ENCODE measurements at places on chromosomes 1 and 21. TPM values are rescaled to one million over a fixed set of nuclear protein-coding genes. Genes with fewer than 3 reads are reported as not detected.

DNA sequence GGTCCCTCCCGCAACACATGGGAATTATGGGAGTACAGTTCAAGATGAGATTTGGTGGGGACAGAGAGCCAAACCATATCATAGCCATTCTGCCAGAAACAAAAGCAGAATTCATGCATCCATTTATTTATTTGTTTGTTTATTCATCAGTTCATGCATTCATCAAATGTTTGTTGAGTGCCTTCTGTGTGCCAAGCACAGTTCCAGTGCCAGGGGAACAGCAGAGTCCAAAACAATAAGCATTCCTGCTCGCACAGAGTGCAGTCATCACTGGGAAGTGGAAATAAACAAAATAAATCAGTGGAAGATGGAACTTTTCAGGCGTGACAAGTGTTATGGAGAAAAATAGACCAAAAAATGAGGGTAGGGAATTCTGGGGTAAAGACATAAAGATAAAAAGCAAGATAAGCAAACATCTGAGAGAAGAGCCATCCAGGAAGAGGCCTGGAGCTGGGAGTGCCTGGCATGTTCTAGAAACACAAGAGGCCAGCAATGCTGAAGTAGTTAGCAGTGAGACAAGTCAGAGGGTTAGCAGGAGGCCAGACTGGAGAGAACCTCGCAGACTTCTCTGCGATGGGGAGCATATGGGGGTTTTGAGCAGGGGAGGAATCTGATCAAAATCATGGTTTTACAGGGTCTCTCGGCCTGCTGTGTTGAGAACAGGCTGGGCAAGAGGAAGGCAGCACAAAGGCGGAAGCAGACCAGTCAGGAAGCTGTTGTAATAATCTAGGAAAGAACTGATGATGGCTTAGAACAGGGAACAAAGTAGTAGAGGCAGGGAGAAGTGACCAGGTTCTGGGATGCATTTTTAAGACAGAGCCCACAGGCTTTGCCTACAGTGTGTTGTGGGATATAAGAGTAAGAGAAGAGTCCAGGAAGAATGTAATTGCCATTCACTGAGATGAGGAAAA lies 113.2 kb downstream of the GLUL start:
- DNase-seq = no peak

DNA sequence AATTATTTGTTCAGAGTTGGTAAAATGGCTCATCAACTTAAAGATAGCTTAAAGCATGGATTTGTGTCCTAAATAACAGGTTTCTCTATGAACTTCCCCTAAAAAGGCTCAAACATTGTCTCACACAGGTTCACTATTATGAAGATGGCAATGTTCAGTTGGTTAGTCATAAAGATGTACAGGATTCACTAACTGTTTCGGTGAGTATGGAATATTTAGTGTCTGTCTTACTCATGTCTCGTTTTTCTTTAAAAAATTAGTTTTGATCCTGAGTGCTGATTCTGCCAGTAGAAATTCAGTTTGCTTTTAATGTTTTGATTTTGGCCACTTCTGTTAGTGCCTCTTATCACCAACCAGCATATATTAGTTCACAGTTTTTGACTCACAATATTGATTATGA lies 7.5 kb upstream of the MOV10 start:
- DNase-seq = no peak

- DNase-seq = no peak
These were observed 5.6 kb downstream of the RNF2 start for GRCh38 chr1:185050823-185051451.

The ERRFI1 gene
- total RNA-seq = 1.4 TPM

- DNase-seq = no peak
These were observed 48.3 kb downstream of the LRRC8C start for GRCh38 chr1:89681045-89681729.

GRCh38 chr1:966704-967300 lies 520 bp downstream of the PLEKHN1 start:
- peak; percentile 86 for DNase-seq

- DNase-seq = no peak
These were observed 22.7 kb upstream of the EYA3 start for GRCh38 chr1:28111157-28111556.
